ENCODE measurements at places on chromosomes 2 and 18. TPM values are rescaled to one million over a fixed set of nuclear protein-coding genes. Genes with fewer than 3 reads are reported as not detected.

Gene FEV
- not detected for total RNA-seq

Gene PID1
- total RNA-seq = 19.8 TPM

Gene LYPD1
- 43.9 TPM for total RNA-seq

Gene ASPRV1
- total RNA-seq = 4.4 TPM

Gene SERPINB4
- total RNA-seq = not detected

Gene HOXD9
- 17.3 TPM for total RNA-seq

DNA sequence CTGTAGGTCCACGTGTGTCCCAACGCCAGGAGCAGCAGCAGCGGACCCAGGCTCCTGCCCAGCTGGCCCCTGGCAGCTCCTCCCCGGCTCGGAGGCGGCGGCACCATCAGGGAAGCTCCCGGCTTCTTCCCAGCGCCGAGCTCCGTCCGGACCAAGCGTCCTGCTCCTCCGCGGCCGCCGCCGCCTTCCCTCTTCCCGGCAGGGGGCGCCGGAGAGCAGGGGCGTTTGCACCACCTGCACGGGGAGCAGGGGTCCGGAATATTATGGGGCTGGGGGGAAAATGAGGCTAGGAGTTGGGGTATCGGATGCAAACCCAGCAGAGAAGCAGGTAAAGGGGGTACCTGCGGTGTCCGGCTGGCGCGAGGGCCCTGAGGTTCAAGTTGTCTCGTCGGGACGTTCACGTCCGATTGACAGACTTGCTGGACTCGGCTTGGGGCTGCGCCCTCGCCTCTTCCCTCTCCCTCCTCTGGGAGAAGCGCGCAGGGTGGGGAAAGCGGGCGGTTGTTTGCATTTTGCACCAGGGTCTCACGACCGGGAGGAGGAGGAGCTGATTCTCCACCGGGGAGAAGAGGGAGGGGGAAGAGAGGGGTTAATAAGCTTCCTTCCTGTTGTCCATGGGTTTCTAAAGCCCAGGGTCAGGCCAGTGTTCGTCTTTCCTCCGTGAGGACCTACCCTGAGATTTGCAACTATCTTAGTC, at the start of gene CCBE1:
Gene CCBE1, minus strand, starts transcription at position 188 of the 697 bp plus-strand sequence.
- H3K4me1 ChIP-seq = peaks cover 8% of the 10 kb centered on the region
- no peaks in the 10 kb centered on the region for H3K36me3 ChIP-seq
- no peaks in the 10 kb centered on the region for H3K27me3 ChIP-seq

DNA sequence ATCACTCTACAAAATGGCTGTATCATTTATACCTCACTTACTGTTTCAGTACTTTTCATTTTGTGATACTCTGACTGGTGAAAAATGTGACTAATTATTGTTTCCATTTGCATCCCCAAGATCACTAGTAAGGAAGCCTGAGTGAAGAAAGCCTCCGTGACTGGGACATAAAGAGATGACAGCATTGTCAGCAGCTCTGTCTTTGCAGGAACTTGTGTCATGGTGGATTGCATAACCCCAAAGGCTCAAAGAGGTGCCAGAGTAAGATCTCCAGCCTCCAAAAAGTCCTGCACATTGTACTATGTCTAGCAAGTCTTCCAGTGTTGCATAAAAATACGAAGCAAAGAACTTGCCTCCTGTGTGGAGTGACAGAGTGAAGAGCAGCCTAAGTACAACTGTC, 187.5 kb upstream of the CRIM1 start:
- H3K27me3 ChIP-seq = no peaks in the 10 kb centered on the region
- no peak overlapping the region for H3K4me3 ChIP-seq
- H3K27ac ChIP-seq = no peak overlapping the region
- no peaks in the 10 kb centered on the region for H3K4me1 ChIP-seq
- H3K36me3 ChIP-seq = no peaks in the 10 kb centered on the region

- no peaks in the 10 kb centered on the region for H3K27me3 ChIP-seq
- no peaks in the 10 kb centered on the region for H3K4me1 ChIP-seq
- DNase-seq = no peak
- no peak overlapping the region for H3K27ac ChIP-seq
- no peaks in the 10 kb centered on the region for H3K36me3 ChIP-seq
- no peak overlapping the region for H3K4me3 ChIP-seq
These were observed 772.2 kb downstream of the TRIB2 start for GRCh38 chr2:13488965-13489364.

- H3K4me3 ChIP-seq = no peak overlapping the region
- H3K27ac ChIP-seq = no peak overlapping the region
- peaks cover 2% of the 10 kb centered on the region for H3K4me1 ChIP-seq
- H3K36me3 ChIP-seq = no peaks in the 10 kb centered on the region
These were observed 168.1 kb downstream of the TRIB2 start for GRCh38 chr2:12884713-12885282.

- no peak overlapping the region for H3K27ac ChIP-seq
- no peaks in the 10 kb centered on the region for H3K4me1 ChIP-seq
- no peaks in the 10 kb centered on the region for H3K27me3 ChIP-seq
- no peaks in the 10 kb centered on the region for H3K36me3 ChIP-seq
- DNase-seq = no peak
These were observed 84.7 kb downstream of the NEDD4L start for GRCh38 chr18:58128381-58129374.

GRCh38 chr2:144248350-144249034, 271.4 kb downstream of the ZEB2 start:
- no peaks in the 10 kb centered on the region for H3K36me3 ChIP-seq
- no peak for DNase-seq
- no peaks in the 10 kb centered on the region for H3K27me3 ChIP-seq

GRCh38 chr2:223613017-223613950, 11.1 kb upstream of the SCG2 start:
- H3K4me3 ChIP-seq = peak overlapping the region; percentile 30
- peak; percentile 87 for DNase-seq
- peak overlapping the region; percentile 81 for H3K27ac ChIP-seq
- H3K4me1 ChIP-seq = peaks cover 2% of the 10 kb centered on the region
- H3K36me3 ChIP-seq = no peaks in the 10 kb centered on the region

GRCh38 chr2:43221124-43221762, 5.2 kb downstream of the ZFP36L2 start:
- peak overlapping the region; percentile 73 for H3K27ac ChIP-seq
- peak overlapping the region; percentile 77 for H3K4me3 ChIP-seq
- H3K36me3 ChIP-seq = no peaks in the 10 kb centered on the region
- peaks cover 27% of the 10 kb centered on the region for H3K4me1 ChIP-seq
- no peaks in the 10 kb centered on the region for H3K27me3 ChIP-seq

GRCh38 chr2:166417669-166418068, 41.9 kb upstream of the SCN9A start:
- no peak overlapping the region for H3K4me3 ChIP-seq
- DNase-seq = no peak
- no peaks in the 10 kb centered on the region for H3K27me3 ChIP-seq
- no peak overlapping the region for H3K27ac ChIP-seq
- no peaks in the 10 kb centered on the region for H3K4me1 ChIP-seq
- H3K36me3 ChIP-seq = no peaks in the 10 kb centered on the region

DNA sequence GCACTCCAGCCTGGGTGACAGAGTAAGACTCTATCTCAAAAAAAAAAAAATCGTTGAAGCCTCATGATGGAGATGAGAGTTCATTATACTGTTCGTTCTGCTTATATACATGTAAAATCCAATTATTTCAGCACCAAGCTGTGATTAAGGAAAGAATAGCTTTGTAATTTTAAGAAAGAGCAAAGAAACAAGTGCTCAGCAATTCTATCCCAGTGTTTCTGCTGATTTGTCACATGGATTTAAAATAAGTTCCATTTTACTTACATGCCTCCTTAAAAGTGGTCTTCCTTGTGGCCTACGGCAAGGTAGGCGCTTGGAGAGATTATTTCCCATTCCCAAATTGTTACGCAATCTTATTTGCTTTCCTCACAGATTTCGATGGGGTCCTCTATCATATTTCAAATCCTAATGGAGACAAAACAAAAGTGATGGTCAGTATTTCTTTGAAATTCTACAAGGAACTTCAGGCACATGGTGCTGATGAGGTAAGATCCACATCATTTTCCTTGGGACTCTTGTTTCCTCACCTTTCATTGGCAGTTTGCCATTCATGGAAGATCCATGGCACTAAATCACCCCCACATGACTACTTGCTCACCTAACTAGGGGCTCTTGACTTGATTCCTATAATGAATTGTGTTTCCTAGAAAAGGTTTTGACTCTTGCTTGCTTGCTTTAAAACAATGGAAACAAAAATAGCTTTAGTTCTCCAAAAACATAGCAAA, 11.5 kb downstream of the ARPC2 start:
- H3K4me3 ChIP-seq = no peak overlapping the region
- no peak for DNase-seq
- peak overlapping the region; percentile 58 for H3K27ac ChIP-seq
- no peaks in the 10 kb centered on the region for H3K27me3 ChIP-seq

DNA sequence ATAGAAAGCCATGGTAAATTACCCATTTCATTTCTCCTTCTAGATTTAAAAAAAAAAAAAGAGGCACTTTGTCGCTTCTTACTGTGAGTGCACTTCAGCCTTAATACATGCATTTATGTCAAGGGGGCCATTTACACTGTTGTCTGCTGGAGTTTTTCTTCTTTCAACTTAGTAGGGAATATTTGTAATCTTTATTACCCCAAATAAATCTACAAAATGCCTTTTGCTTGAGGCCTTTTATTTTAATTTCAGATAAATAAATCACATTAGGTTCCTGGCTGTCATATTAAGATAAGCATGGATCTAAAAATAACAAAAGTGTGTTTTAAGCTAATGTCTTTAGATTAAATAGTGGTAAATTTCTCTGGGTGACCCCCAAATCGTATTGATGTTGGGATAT, 276.0 kb downstream of the NCKAP5 start:
- H3K4me3 ChIP-seq = no peak overlapping the region
- H3K27ac ChIP-seq = no peak overlapping the region
- no peak for DNase-seq
- no peaks in the 10 kb centered on the region for H3K36me3 ChIP-seq

- H3K4me3 ChIP-seq = no peak overlapping the region
- no peak overlapping the region for H3K27ac ChIP-seq
- DNase-seq = no peak
- H3K4me1 ChIP-seq = peaks cover 6% of the 10 kb centered on the region
- H3K27me3 ChIP-seq = no peaks in the 10 kb centered on the region
- no peaks in the 10 kb centered on the region for H3K36me3 ChIP-seq
These were observed 18.4 kb downstream of the KCNK3 start for GRCh38 chr2:26710743-26711456.

DNA sequence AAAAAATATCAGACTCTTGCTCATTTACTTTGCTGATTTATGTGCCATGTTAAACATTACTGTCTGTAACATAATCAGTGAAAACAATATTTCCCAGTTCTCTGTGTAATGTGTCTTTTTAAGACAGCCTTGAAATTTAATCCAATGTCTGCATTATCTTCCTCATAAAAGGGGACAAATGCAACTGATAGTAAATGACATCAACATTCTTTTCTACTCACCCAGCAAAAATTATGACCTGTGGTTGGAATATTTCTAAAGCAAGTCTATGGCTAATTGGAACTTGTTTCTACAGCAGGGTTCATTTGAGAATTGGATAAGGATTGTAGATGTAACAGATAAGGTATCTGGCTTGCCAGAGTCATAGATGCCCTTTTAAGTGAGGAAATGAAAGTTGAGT, 34.8 kb downstream of the C1D start:
- H3K36me3 ChIP-seq = no peaks in the 10 kb centered on the region
- no peak overlapping the region for H3K4me3 ChIP-seq
- H3K4me1 ChIP-seq = no peaks in the 10 kb centered on the region
- H3K27ac ChIP-seq = no peak overlapping the region

- no peaks in the 10 kb centered on the region for H3K27me3 ChIP-seq
- no peak overlapping the region for H3K27ac ChIP-seq
- H3K4me3 ChIP-seq = no peak overlapping the region
- DNase-seq = no peak
- H3K4me1 ChIP-seq = no peaks in the 10 kb centered on the region
These were observed 1913.1 kb upstream of the PIK3C3 start for GRCh38 chr18:40041951-40042350.

GRCh38 chr18:75638223-75638775, 210.8 kb upstream of the SMIM21 start:
- no peaks in the 10 kb centered on the region for H3K27me3 ChIP-seq
- H3K27ac ChIP-seq = no peak overlapping the region
- peak overlapping the region; percentile 35 for H3K4me3 ChIP-seq

- no peak for DNase-seq
- no peaks in the 10 kb centered on the region for H3K36me3 ChIP-seq
- no peak overlapping the region for H3K4me3 ChIP-seq
- no peaks in the 10 kb centered on the region for H3K27me3 ChIP-seq
- H3K4me1 ChIP-seq = no peaks in the 10 kb centered on the region
These were observed 211.9 kb downstream of the RBM43 start for GRCh38 chr2:151049746-151050145.

GRCh38 chr2:161237392-161238264, 70.6 kb upstream of the PSMD14 start:
- H3K27ac ChIP-seq = no peak overlapping the region
- no peaks in the 10 kb centered on the region for H3K27me3 ChIP-seq
- peak; percentile 70 for DNase-seq

GRCh38 chr2:222861411-222862105, 722 bp downstream of the ACSL3 start:
- H3K36me3 ChIP-seq = no peaks in the 10 kb centered on the region
- H3K27me3 ChIP-seq = no peaks in the 10 kb centered on the region
- peak; percentile 68 for DNase-seq
- peaks cover 13% of the 10 kb centered on the region for H3K4me1 ChIP-seq
- peak overlapping the region; percentile 80 for H3K4me3 ChIP-seq

- DNase-seq = no peak
- no peaks in the 10 kb centered on the region for H3K4me1 ChIP-seq
- H3K27me3 ChIP-seq = no peaks in the 10 kb centered on the region
- no peaks in the 10 kb centered on the region for H3K36me3 ChIP-seq
These were observed 60.3 kb upstream of the PAPOLG start for GRCh38 chr2:60695793-60696192.

DNA sequence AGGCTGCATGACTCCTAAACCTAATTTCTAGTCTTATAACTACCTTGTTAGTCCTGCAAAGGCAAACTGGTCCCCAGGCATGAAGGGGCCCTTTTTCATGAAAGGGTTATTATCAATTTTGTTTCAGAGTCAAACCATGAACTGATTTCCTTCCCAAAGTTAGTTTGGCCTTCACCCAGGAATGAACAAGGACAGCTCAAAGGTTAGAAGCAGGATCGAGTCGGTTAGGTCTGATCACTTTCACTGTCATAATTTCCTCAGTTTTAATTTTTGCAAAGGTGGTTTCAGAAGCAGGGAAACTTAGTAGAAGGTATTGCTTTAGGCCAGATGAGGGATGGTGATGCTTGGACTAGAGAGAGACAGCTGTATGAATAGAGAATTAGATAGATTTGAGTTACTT, 8.7 kb upstream of the ALS2 start:
- no peak overlapping the region for H3K4me3 ChIP-seq
- no peaks in the 10 kb centered on the region for H3K36me3 ChIP-seq
- H3K4me1 ChIP-seq = no peaks in the 10 kb centered on the region
- H3K27me3 ChIP-seq = no peaks in the 10 kb centered on the region
- DNase-seq = no peak

Data from ovary (tissue), 10 donors.